ENCODE measurements at places on chromosomes 2 and 18.

DNA sequence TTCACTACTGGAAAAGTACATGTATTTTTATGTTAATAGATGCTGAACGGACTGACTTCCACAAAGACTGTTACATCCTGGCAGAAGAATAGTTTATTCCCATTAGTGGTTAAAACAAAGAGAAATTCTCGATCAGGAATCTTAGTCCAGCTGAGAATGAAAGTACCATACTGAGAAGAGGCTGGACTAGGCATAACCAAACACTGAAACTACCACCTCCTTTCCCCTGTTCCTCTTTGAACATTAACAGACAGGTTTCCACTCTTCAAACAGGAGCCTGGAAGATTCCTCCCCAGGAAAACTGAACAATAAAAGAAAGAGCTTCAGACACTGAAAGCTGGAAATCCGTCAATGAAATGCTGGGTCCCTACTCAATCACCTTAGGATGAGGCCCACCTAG is 25.8 kb downstream of the LDAH start:
- no peak for DNase-seq

DNA sequence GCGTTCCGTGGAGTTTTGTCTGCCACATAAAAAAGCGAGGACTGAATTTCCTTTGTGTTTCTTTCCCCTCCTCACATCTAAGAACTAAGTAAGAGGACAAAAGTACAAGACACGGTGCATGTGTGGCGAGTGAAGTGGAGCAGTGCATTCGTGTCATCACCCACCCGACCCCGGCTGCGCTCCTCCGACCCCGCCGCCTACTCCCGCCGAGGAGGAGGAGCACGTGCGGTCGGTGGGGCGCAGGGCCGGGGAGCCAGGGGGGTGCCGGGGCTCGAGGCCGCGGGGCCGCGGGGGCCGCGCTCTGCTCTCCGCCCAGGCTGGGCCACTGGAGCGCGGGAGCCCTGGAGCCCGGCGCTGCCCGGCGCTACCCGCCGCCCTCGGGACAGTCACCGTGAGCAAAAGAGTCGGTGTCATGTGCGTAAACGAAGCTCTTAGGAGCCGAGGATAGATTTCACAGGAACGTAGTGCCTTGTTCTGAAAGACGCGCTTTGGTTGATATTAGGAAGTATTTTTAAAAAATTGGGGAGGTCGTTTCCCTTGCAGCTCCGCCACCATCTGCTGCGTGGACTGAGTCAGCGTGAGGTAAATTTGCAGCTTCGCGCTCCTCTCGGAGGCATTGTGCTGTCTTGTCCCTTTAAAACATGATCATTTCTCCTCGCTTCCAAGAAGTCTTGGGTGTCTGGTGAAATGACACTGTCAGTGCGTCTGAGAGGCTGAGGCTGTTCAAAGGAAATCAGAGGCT is 11.0 kb downstream of the TBR1 start:
- no peak for DNase-seq

- DNase-seq = no peak
Observed at GRCh38 chr18:12253027-12253426, 1.1 kb upstream of the CIDEA start.

- no peak for DNase-seq
Observed at GRCh38 chr2:15159751-15160177, 401.4 kb downstream of the NBAS start.

- DNase-seq = no peak
Observed at GRCh38 chr2:151826737-151827157, 1.5 kb downstream of the ARL5A start.

- no peak for DNase-seq
Observed at GRCh38 chr18:63477968-63478367, 1.2 kb downstream of the SERPINB5 start.

- no peak for DNase-seq
Observed at GRCh38 chr2:82391386-82391785, 2067.7 kb downstream of the SUCLG1 start.

GRCh38 chr18:78984941-78985784 is 5.5 kb downstream of the SALL3 start:
- DNase-seq = no peak

- DNase-seq = no peak
Observed at GRCh38 chr18:77052297-77052982, 80.1 kb downstream of the MBP start.

DNA sequence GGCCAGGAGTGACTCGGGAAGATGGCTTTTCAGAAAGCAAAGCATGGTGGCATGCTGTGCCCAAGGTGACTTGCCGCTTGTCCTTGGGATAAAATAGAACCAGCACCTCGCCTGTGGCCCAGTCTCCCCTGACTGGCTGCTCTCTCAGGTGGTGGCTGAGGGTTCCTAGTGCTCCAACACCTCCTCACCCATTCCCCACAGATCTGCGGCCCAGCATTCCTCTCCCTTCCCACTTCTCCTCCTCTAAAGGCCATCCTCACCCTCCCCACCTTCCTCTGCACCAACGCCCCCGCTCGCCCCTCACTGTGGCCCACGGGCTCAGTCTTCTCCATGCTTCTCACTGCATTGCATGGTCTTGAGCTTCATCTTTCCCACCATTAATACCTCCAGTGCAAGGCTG is 132.4 kb downstream of the PXDN start:
- DNase-seq = no peak

DNA sequence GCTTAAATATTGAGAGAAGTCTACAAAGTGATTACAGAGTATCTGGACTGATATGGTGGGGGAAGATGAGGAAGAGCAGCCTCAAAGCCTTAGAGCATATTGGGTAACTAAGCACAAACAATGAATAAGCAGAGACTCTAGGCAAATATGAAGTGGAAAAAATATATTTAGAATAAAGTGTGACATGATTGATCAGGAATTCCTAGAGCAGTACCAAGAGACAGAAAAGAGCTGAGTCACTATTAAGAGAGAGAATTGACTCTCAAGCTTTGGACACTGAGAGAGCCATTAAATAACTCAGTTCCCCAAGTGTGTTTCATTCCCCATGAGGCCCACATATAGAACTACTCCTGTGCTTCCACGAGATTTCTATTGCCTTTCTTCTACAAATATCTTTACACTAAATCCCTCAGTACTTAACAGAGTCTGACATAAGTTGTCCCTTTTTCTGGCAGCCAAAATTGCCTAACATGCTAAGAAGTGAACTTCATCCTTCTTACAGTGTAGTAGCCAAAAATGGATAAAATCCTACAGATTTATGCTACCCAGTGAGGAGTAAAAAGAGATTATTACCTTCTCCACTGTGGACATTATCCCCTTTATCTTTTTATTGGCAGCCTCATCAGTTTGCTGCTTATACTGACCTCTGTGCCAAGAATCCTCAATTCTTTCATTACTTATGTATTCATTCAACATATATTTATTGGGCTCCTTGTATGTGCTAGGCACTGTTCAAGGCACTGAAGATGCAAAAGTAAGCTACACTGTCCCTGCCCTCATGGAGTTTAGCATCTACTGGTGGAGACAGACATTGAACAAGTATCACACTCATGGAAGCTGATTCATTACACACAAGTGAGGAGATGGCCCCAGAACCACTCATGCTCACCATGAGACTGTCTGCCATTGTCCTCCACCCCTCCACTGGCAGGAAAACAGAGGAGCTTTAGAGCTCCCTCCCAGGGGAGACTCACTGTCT is 45.4 kb downstream of the SLC40A1 start:
- no peak for DNase-seq

- no peak for DNase-seq
Observed at GRCh38 chr2:220365023-220365422, 737.6 kb downstream of the SLC4A3 start.

DNA sequence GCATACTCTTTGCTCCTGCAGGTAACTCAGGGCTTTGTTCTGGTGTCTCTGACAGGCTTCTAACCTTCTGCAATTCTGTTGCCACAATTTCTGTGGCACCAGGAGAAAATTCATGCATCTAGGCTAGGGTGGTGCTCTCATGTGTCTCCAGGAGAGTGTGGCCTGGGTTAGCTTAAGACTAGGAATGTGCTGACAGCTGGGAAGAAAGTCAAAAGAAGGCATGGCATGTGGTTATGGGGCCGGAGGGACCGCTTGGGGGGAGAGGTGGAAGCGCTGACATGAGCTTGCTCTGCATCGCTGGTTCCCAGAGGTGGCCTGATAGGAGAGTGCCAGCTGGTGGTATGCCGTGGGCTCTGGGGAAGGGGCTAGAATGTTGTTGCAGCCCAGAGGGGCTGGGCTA is 173.3 kb upstream of the TNP1 start:
- no peak for DNase-seq

DNA sequence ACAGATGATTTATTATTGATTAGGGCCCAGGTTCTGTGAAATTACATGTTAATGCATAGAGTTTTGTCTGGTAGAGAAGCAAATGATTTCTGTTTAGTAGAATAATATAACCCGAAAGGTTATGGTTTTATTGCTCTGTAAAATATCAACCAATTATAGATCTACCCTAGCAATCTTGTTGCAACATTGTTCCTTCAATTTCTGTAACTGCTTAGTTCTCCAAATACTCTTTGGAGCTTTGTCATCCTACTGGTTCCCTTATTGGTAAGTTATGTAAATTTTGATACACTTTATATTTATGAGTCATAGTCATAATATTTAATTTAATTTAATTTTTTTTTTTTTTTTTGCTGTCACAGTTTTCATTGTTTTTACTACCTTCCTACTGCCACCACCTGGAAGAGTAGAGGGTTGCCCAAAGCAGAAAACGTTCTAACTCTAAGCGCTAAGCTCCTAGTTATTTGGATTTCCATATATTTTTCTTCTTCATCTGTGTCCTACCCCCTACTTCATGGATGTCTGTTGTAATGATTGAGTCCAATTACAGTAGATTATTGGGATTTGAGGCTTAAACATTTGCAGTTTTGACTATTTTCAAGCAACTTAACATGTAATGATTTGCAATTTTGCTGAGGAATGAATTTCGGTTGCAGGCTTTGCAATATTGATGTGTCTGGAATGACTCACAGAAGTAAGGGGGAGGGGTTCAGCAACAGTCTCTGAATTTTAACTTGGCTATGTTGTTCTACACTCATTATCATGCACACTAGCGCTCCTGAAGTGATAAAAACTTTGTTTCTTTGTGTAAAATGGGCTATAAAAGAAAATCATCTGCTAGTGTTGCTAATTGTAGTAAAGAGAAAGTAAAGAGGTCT is 51.1 kb downstream of the NABP1 start:
- DNase-seq = no peak

DNA sequence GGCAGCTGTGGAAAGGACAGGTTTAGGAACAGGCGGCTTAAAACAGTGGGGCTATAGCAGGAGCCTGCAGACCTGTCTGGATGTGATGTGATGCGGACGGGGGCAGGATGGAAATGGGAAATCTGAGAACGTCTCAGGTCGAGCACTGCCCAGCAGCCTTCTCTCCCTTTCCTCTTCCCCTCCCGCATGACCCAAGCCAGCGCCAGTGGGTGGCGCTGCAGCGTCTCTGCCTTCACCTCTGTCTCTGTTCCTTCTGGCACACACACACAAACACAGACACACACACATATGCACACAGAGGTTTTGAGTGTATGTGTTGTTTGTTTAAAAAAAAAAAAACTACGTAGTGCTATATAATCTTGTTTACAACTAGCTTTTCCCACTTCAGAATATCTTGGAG is 82.0 kb upstream of the SLC66A3 start:
- no peak for DNase-seq

GRCh38 chr2:200905618-200906296 is 16.6 kb downstream of the NIF3L1 start:
- no peak for DNase-seq

- no peak for DNase-seq
Observed at GRCh38 chr18:45378933-45379332, 236.3 kb upstream of the SLC14A2 start.

GRCh38 chr18:46281185-46282176 is 177.3 kb downstream of the HAUS1 start:
- peak; percentile 10 for DNase-seq

- no peak for DNase-seq
Observed at GRCh38 chr2:217254111-217254510, 394.2 kb upstream of the TNP1 start.

DNA sequence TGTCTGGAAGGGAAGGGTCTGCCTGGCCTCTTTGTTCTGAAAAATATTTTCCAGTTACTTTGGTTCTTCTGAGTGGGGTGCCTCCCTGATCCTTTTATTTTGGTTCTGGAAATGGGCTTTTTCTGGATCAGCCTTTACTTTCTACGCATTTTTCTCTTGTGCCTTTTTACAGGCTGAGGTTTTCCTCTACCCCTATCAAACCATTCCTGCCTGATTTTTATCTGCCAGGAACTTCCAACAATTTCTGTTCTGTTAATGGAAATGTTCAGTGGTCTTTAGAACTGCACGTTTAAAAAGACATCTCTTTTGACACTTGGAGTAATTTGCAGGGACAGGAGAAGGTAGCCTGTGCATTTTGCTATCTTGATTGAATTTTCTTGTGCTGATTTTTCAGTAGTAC is 113.8 kb downstream of the ARHGAP28 start:
- no peak for DNase-seq

DNA sequence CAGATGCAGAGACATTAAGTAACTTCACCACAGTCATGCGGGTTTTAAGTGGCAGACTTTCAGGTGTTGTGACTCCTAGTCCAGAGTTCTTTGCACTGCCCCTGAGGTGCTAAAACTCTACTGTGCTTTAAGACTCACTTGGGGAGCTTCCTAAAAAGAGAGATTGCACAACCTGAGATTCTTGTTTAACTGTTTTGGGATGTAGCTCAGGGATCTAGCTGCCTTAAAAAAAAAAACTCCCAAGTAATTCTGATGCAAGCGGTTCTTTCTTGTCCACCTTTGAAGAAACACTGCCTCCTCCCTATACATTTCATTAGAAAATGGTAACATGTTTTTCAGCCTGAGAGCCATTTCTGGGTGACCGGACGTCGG is 13.0 kb downstream of the IL37 start:
- no peak for DNase-seq
